ENCODE measurements at places on chromosomes 12 and 14.

GRCh38 chr14:95275494-95275893 is 44.2 kb downstream of the CLMN start:
- DNase-seq, result no peak

- DNase-seq, result no peak
Measured at GRCh38 chr12:3139760-3140159, 62.6 kb downstream of the TSPAN9 start.

DNA sequence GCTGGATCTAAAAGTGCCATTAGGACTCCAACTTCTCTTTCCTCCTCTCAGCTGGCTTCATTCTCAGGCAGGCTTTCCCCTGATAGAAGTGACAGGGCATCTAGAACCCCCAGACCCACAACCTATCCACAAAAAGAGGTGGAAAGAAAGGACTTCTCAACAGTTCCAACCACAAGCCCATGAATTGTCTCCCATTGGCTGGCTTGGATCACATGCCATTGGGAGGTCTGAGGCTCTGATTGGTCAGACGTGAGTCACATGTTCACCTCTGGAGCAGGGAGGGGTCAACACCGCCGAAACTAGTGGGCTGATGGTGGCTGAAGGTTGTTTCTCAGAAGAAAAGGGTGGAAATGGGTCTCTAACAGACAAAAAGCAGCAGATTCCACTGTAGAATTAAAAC is 47.2 kb downstream of the DRAM1 start:
- no peak for DNase-seq

DNA sequence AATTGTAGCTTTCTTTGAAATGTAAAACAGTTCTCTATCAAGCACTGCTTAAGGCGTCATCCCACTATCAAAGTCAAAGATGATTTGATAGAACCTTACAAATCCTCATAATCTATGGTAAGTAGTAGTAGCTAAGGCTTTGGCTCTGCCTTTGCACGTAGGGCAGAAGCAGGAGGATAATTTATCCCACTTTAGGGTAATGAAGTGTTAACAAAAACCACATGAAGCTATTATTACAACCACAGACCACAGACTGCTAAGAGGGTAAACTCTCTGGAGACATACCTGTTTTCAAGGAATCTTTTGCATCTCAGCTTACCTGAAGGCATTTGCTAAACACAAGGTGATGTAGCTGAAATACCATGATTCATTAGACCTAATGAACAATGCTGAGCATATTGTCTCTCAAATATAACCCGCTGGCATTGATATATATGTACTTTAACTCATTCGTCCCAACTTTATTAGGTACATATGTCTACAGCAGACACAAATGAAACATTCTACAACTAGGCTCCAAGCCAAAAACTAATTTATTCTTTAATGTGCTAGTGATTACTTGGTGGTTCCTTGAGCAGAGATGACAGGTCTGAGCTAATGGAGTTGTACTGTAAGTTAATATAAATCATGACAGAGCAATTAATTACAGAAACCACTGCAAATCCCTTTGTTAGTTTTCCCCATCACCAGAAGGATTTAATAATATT is 368.8 kb downstream of the ETNK1 start:
- no peak for DNase-seq

DNA sequence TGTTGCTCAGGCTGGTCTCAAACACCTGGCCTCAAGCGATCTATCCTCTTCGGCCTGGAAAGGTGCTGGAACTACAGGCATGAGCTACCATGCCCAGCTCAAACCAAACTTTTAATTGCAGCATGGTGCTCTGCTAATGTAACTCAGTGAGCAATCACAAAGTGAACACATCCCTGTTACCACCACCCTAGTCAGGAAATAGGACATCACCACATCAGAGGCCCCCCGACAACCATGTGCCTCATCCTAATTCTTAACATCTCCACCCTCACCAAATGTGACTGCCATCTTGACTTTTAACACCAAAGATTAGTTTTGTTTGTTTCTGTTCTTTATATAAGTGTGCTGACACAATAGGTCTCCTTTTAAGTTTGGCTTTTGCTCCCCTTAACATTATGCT is 22.8 kb upstream of the SDR39U1 start:
- DNase-seq, result no peak

DNA sequence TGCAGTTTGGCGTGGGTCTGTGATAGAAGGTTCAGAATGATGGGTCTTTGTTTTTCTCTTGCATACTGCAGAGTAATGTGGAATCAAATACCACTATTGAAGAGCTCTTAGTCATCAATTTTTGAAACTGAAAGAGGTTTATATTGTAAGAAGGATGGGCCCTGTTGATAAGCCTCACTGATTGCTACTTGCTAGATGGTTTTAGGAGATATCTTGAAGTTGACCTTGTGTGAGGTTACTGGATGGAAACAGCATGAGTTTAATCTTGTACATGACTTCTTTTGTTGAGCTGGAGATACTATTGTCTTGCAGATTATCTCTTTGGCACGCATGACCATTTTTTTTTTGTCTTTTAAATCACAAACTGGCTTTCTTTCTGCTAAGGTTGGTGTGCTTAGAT is 13.8 kb downstream of the BICD1 start:
- DNase-seq, result no peak

GRCh38 chr14:49623941-49624839 is 3.6 kb downstream of the MGAT2 start:
- no peak for DNase-seq

DNA sequence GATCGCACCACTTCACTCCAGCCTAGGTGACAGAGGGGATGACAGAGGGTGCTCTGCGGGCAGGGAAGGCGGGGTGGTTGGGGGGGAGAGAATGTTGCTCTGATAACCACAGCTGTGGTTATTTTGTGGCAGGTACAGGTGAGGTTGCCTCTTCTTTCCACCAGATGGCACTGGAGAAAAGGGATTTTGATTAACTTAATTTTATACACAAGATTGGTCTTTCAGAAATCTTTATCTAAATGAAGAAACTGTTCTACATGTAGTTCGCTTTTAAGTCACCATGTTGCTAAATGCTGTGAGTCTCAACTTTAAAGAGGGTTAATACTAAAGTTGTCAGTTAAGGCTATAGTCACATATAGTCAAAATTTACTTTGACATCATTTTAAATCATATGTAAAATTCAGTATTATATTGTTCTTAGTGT is 25.7 kb downstream of the FGF23 start:
- DNase-seq, result no peak

DNA sequence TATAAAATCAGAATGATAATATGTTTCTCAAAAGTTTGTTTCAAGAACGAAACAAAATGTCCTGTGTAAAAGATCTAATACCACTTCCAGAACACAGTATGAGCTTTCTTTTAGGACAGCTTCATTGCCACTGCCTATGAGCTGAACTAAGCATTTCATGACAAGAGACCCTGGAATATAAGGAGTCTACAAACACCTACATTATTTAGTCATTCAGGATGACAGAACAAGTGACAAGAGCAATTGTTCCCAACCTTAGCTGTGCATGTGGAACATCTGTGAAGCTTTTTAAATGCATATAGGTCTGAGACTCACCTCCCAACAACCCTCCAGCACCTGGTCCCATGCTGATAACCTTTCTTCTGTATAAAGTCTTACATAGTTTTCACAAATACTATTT is 103.1 kb upstream of the GARIN6 start:
- no peak for DNase-seq

GRCh38 chr14:50741567-50741966 is 73.5 kb upstream of the SAV1 start:
- DNase-seq, result no peak

DNA sequence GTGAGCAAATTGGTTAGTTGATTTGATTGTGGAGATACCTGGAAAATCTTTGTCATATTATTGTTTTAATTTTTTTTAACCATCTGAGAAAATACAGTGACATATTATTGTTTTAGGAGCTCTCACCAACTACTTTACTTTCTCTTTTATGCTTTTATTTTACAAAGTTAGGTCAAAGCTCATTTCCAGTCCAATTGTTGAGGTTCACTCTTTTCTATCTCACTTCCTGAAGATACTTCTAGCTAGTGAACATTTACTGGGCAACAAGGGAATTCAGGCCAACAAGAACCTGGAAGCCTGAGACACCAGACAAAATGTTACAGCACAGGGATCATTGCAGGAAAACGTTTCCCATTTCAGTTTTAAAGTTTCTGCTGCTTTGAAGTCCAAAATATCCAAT is 3.9 kb downstream of the TMEM30B start:
- DNase-seq, result no peak

DNA sequence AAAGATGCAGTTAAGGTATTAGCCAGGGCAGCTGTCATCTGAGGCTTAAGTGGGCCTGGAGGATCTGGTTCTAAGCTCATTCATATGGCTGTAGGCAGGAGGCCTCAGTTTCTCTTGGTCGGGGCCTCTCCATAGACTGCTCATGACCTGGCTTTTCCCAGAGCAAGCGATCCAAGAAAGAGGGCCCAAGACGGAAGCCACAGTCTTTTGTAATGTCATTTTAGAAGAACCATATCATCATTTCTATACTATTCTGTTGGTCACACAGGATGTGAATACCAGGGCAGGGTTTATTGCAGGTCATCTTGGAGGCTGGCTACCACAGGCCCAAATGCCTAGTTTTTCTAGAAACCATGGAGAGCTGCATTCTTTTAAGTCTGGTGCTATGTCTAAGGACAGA is 47.7 kb downstream of the GNG2 start:
- no peak for DNase-seq

- DNase-seq, result no peak
Measured at GRCh38 chr14:36981832-36982529, 190.4 kb downstream of the SLC25A21 start.

All from aorta (tissue), 5 donors.